Renal cortex interstitium (tissue), 15 donors: ENCODE measurements at places on chromosomes 5 and 9.

GRCh38 chr9:126864771-126865170 lies 4.3 kb downstream of the ZBTB34 start:
- no peak for DNase-seq

- DNase-seq = no peak
Observed at GRCh38 chr9:92931606-92932005, 15.7 kb upstream of the FGD3 start.

- DNase-seq = no peak
Observed at GRCh38 chr5:133265720-133266526, 214.1 kb downstream of the HSPA4 start.

DNA sequence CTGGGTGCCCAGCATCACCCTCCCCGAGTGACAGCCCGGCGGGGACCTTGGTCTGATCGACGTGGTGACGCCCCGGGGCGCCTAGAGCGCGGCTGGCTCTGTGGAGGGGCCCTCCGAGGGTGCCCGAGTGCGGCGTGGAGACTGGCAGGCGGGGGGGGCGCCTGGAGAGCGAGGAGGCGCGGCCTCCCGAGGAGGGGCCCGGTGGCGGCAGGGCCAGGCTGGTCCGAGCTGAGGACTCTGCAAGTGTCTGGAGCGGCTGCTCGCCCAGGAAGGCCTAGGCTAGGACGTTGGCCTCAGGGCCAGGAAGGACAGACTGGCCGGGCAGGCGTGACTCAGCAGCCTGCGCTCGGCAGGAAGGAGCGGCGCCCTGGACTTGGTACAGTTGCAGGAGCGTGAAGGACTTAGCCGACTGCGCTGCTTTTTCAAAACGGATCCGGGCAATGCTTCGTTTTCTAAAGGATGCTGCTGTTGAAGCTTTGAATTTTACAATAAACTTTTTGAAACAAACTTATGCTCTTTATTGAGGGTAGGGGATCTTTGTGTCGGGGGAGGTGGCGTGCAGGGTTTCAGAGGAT lies 1.3 kb downstream of the GADD45G start:
- DNase-seq = no peak

DNA sequence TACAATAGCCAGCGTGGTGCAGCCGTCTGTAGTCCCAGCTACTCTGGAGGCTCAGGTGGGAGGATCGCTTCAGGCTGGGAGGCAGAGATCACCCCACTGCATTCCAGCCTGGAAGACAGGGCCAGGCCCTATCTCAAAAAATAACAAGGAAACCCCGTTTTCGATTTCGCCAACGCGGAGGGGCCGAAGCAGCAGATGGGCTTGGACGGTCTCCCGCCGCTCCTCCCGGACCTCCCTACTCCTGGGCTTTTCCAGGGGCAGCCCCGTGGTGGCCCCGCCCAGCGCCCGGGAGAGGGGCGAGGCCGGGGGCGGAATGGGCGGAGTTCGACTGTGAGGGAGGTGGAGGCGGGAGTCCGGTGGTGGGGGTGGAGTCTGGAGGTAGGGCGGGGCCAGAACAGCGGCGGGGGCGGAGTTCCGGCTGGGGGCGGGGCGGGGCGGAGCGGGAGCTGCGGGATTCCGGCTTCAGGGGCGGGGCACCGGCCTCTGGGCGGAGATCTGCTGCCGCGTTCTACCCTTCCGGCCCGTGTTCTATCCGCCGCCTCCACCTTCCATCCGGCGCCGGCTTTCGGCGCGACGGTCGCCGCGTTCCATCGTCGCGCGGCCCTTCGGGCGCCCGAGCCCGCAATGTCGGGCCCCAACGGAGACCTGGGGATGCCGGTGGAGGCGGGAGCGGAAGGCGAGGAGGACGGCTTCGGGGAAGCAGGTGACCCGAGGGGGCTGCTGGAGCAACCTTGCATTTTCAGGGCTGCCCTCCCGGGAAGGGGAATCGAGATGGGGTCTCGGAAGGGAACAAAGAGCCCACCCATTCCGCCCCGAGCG lies at the start of gene BBLN:
Gene BBLN, plus strand, starts transcription at position 482 of the 819 bp plus-strand sequence. Its CDS starts 143 bp downstream, at position 625.
- DNase-seq = peak; percentile 93

GRCh38 chr5:169244812-169245211 lies 56.1 kb downstream of the SLIT3 start:
- no peak for DNase-seq

DNA sequence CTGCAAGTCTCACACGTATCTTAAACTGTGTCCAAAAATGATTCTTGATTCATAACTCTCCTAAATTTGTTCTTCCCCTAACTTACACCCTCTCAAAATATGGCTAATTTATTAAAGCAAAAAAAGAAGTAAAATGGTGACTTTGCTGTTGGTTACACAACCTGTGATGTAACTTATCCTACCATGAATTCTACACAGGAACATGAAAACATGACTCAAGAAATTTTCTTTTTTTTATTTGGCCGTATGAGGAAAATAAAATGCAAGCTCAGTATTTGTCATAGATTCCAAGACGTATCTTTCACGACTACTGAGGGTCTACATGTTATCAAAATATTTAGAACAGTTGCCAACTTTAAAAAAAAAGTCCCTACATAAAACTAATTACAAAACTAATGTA lies 9.2 kb downstream of the LIFR start:
- no peak for DNase-seq

- no peak for DNase-seq
Observed at GRCh38 chr9:133360400-133361393, 4.3 kb downstream of the SURF2 start.

DNA sequence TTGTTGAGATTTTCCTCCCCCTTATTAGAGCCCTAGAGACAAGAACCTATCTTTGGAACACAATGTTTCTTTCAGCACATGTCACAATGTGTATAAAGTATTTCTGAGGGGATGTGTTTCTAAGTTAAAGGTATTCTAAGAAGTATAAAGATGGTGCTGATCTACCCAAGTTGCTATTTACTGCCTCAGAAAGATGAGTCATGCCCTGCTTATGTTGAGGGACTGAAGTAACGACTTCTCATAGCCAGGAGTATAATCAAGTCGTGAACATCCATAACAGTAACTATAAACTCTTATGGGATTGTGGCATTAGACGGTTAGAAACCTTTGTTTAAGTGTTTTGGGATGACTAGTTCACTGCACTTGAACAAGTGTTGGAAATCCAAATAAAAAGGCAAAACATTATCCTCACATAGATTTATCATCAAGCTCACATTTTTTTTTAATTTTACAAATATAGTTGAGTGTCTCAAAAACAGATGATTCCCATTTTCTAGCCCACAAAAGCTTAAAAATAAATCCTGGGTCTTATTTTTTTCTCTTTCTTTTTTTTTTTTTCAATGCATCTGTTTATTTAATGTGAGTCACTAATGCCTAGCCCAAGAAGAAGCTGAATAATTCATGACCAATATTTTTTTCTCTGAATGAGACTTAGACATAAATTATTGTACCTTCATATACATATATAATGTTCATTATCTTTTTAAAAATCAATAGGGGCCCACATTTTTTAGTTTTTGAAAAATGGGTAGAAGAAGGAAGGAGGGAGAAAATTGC lies 12.2 kb upstream of the TMEM252 start:
- no peak for DNase-seq

DNA sequence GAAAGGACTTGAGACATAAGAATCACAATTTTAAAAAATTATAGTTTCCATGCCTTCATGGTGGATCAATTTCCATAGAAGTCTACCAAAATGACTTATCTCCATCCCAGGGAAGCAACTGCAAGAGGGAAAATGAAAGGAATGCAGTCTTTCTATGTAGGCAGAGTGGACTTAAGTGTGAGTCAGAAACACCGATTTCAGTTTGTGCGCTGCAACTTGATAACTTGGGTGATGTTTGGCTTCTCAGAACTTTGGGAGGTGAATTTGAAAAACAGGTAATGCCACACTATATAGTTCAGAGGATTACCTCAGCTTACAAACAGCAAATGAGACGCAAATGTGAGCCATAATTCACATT lies 708 bp upstream of the CSNK1G3 start:
- no peak for DNase-seq

- no peak for DNase-seq
Observed at GRCh38 chr5:9284781-9285307, 261.0 kb downstream of the SEMA5A start.

DNA sequence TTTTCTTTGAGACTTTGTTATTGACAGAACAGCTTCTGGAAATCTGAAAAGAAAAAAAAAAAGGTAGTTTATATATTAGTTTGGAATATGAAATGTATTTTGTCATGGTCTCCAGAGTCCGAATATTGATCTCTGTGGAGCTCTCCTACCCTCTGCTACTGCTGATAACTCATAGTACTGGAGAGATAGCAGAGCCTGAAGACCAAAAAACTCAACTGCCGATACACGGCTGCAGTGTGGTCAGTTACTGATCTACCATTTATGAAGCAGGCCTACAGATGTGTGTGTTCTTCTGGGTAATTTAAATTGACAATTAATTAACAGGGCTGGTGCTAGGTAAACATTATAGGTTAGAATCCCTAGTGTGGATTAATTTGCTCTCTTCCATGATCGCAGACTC lies 3.8 kb upstream of the FAM120A start:
- no peak for DNase-seq

DNA sequence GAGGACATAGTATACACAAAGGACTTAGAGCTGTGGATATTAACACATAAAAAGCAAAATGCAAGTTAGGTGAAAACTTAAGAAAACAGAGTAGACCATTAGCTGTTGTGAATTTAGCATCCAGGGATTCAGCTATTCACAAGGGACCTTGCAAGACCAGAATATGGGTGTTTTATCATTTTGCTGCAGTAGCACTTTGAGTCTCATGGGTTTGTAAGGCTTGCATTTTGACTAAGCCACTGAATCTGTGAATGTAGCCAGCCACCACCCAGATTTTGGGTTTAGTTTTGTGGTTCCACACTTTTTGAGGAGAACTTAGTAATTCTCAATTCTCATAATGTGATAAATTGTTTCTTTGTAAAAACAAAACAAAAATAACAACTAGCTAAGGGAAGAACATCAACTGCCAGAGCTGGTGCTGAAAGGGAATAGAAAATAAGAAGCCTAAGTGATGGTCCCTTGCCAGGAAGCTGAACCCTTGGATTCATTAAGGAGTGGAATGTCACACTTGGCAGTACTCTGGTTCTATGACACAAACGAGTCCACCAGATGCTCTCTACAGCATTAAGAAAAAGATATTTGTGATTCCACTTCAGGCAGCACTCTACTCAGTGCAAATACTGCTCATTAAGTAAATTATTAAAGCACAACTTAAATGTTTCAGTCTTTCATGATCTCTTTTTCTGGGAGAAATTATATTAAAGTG lies 557.4 kb upstream of the ZNF462 start:
- no peak for DNase-seq

DNA sequence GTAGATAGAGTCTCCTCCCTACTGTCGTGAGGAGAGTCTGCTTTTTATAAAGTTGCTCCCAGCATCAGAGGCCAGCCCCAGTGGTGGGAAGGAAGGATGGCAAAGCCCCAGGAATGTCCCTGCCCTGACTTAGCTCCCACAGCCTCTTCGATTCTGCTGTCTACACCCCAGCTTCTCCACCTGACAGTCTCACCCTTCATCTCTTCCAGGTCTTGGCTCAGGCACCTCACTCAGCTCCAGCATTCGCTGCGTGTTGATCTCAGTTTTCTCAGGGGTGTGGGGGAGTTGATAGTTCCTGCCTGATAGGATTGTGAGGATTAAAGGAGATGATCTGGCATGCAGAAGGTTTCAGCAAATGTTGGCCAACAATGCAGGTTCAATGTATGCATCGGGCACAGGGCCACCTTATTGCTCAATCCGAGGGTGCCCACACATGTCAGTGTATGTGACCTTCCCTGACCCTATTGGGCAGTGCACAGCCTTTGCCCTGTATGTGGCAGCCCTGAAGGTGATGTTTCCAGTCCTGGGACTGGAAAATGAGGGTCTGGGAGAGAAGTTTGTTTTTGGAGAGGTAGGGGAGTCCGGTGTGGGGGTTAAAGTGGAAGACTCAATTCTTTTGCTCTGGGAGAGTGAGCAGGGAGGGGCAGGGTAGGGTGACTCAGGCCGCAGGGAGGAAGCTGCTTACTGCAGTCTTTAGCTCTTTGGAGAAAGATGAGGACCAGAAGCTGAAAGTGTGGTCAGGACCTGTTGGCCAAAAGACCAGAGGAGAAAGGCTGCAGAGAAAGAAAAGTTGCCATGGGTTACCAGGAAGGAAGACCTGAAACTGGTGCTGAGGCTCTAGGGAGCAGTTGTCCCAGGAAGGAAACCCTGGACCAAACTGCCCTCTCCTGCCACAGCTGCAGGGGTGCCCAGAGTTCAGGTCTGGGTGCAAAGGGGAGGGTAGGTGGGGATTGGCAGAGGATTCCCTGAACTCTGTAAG lies 153.2 kb downstream of the MACROH2A1 start:
- no peak for DNase-seq

DNA sequence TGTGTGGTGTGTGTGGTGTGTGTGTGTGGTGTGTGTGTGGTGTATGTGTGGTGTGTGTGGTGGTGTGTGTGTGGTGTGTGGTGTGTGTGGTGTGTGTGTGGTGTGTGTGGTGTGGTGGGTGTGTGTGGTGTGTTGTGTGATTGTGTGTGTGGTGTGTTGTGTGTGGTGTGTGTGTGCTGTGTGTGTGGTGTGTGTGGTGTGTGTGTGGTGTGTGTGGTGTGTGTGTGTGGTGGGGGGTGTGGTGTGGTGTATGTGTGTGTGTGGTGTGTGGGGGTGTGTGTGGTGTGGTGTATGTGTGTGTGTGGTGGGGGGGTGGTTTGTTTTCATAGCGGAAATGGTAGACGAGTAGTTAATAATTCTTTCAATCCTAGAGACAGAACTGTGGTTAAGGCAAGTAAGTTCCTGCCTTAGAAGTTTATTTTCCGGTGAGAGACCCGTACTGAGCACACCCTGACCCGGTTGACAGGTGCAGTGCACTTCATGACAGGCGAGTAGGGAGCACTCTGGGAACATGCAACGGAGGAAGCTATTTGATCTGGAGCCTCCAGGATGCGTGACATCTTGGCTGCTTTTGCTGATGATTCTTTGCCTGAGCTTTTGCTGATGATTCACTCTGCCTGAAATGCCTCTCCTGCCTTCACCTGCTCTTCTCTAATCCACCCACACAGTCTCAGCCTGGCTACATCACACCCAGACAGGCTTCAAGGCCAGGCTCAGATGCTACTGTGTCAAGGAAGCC lies 21.7 kb upstream of the FAT2 start:
- DNase-seq = no peak

- no peak for DNase-seq
Observed at GRCh38 chr5:102306121-102306520, 10.0 kb upstream of the SLCO4C1 start.

GRCh38 chr9:97981846-97982682 lies 1.1 kb upstream of the ANP32B start:
- no peak for DNase-seq

GRCh38 chr9:18775241-18775640 lies 257.8 kb downstream of the SAXO1 start:
- no peak for DNase-seq

GRCh38 chr5:1815071-1815786 lies 14.0 kb downstream of the NDUFS6 start:
- DNase-seq = no peak

DNA sequence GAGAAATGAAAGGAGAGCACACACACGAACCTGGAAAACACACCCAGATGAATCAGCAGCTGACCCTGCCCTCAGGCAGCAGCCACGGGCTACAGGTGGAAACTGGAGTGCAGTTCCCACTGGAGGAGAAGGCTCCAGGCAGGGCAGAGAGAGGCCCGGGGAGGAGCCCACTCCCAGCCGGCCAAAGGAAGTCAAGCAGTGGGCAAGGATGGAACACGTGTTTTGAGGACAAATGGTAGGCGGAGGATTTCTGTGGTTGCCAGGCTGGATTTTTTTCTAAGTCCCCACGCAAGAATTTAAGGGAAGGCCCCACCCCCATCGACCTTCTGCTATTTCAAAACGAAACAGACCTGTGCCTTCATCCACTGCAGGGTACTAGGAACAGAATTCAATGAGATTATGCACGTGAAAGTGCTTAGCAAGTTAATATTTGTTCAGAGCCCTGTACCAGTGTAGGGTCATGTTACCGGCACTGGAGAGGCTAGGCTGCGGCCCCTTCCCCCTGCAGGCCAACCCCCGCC lies 6.8 kb downstream of the EPB41L4B start:
- DNase-seq = no peak
